ENCODE measurements at places on chromosomes 1 and 21.

GRCh38 chr1:236058141-236058934 lies 6.6 kb downstream of the NID1 start:
- DNase-seq: peak; percentile 83

DNA sequence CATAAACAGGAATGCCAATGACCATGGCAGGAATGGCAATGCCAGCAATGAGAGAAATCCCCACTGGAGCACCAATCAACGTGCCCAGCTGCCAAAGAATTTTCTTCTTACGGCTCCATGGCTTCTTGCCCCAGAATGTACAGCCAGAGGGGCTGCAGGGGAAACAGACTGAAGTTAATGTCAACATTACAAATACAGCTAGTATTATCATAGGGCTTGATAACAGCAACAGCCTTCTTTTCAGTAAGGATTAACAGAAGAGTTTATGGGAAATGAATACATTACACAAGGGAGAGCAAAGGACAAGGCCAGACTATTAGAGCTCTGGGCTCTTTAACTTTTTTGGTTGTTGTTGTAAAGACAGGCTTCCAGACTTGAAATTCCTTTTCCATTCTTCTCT lies 18.2 kb downstream of the RNF19B start:
- no peak for DNase-seq

DNA sequence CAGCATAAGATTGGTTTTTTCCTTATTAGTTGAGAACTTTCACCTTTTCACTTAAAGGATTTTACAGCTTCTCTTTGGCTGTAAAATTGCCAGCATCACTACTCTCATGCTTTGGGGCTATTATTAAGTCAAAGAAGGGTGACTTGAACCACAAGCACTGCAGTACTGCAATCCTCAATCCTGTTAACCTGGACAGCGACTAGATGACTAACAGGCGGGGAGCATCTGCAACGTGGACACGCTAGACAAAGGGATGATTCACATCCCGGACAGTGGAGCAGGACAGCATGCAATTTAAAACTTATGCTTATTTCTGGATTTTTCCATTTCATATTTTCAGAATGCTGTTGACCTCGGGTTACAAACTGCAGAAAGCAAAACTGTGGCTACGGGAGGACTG lies 8.1 kb downstream of the ARV1 start:
- DNase-seq: no peak

GRCh38 chr1:245197911-245198379 lies 43.2 kb downstream of the KIF26B start:
- DNase-seq: no peak

- no peak for DNase-seq
Observed at GRCh38 chr1:178969226-178969987, 56.3 kb upstream of the FAM20B start.

DNA sequence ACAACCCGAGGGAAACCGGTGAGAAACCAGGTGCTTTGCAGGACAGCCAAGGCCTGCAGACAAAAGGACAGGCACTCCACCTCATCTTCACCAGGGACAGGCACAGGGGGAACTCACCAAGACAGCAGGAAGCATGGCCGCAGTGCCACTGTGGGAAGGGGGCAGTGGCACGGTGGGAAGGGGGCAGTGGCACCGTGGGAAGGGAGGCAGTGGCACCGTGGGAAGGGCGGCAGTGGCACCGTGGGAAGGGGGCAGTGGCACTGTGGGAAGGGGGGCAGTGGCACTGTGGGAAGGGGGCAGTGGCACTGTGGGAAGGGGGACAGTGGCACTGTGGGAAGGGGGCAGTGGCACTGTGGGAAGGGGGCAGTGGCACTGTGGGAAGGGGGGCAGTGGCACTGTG lies 28.4 kb upstream of the LRRC47 start:
- DNase-seq: no peak

DNA sequence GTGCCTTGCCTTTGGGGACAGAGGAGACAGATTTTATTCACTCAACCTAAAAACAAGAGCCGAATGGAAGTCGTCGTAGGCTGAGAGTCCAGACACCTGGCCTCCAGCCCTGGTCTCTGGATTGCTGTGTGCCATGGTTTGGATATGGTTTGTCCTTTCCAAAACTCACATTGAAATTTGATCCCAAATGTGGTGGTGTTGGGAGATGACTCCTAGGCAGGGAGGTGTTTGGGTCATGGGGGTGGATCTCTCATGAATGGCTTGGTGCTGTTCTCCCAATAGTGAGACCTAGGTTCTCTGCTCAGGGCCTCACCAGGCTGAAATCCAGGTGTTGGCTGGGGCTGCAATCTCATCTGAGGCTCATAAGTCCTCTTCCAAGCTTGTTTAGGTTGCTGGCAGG lies 75.5 kb downstream of the FOXD2 start:
- no peak for DNase-seq

DNA sequence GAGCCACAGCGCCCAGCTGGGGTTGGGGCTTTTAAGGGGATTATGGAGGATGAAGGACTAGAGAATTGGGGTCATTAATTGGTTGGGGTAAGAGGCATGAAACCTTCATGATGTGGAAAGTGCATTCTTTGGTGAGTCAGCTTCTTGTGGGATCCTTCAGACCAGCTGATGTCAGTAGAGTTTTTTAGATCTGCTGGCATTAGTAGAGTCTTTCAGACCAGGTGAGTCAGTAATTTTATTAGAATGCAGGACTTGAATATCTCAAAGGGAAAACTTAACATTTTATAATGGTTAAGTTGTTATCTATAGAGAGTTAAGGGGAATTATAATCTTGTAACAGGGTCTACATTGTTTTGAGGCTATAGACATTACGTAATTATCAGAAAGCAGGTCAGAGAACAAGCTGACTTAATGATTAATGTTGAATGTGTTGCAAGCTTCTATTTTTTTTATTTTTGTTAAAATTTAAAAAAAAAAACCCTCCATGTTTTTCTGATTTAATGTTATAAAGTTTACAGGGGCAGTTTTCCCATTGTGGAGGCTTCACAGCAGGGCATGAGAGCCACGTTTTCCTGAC lies 160.9 kb upstream of the FMN2 start:
- DNase-seq: no peak

DNA sequence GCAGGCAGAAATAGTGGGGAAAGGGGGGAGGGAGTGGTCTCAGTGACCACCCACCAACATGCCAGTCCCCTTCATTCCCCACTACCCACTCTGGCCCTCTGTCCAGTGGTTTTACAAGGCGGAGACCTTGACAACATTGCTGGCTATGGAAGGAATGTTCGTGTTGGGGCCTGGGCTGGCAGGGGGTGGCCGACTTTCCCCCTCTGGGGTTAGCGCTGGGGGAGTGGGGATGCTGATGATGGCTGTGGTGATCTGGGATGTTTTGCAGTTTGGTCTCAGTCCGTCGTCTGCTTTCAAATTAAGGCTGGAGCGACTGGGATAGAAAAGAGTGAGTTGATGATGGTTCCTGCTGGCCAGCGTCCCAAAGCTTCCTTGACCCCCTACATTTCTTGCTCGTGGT lies 20.3 kb downstream of the DDX20 start:
- no peak for DNase-seq

- no peak for DNase-seq
Observed at GRCh38 chr1:242205622-242206489, 207.0 kb upstream of the MAP1LC3C start.

DNA sequence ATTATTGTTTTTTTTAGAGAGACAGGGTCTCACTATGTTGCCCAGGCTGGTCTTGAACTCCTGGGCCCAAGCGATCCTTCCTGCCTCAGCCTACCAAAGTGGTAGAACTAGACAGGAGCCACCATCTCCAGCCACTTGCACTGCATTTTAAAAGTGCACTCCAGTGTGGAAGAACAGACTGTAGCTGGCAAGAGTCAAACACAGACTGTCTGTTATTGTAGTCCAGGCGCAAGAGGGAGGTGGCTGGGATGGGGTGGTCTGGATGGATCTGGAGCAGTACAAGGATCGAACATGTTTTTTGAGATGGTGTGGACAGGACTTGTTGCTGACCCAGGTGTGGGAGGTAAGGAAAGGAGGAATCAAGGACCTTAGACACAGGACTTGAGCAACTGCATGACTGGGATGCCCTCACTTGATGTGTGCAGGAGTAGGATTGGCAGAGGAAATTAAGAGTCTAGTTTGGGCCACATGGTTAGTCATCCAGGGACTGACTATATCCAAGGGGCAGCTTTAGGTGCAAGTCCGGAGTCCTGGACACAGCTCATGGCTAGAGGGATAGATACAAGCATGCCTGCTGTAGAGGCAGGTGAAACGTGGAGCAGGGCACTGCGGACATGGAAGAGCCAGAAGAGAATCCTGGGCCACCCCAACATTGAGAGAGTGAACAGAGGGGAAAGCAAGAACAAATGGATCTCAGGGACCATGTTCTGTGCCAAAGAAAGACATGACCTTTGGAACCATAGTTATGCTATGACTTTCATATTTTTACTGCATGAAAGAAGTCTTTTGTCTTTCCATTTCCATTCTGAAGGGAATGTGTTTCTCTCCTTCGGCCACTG lies 42.0 kb downstream of the ELK4 start:
- DNase-seq: no peak

GRCh38 chr1:7366955-7367665 lies 404.0 kb upstream of the VAMP3 start:
- DNase-seq: no peak

- DNase-seq: no peak
Observed at GRCh38 chr1:110008971-110009565, 24.5 kb downstream of the AHCYL1 start.

DNA sequence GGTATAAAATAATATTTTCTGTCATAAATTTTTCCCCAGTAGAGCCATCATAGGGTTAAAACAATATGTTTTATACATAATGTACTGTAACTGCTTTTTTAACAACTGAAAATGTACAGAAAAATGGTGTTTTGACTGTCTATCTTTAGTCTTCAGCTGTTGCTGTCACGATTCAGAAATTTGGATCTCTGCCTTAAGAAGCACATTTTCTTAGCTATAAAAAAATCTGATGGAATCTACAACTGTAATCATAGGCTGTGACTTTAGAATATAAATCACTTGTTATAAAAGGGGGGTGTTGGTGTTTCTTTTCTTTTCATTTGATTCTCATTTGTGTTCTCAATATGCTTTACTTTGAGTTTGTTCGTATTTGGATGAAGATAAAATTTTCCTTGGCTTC lies 187.5 kb downstream of the PDE4B start:
- DNase-seq: no peak

- no peak for DNase-seq
Observed at GRCh38 chr1:27380766-27381733, 2.1 kb downstream of the CD164L2 start.

DNA sequence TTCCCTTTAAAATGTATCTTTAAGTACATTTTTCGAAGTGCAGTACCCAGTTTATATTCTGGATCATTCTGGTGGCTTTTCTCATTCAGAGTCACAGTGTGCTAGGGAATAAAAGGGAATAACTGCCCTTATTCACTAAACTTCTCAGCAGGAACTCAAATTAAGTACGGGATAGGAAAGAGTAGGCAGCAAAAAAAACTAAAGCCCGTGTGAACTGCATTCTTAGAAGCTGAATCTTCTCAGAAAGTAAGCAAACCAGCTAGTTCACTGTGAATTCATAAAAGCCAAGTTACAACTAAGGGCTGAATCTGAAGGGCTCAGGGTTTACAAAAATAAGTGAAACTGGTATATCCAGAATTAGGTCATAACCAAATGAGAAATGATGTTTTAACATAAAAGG lies 22.0 kb downstream of the PRPF38A start:
- DNase-seq: no peak

DNA sequence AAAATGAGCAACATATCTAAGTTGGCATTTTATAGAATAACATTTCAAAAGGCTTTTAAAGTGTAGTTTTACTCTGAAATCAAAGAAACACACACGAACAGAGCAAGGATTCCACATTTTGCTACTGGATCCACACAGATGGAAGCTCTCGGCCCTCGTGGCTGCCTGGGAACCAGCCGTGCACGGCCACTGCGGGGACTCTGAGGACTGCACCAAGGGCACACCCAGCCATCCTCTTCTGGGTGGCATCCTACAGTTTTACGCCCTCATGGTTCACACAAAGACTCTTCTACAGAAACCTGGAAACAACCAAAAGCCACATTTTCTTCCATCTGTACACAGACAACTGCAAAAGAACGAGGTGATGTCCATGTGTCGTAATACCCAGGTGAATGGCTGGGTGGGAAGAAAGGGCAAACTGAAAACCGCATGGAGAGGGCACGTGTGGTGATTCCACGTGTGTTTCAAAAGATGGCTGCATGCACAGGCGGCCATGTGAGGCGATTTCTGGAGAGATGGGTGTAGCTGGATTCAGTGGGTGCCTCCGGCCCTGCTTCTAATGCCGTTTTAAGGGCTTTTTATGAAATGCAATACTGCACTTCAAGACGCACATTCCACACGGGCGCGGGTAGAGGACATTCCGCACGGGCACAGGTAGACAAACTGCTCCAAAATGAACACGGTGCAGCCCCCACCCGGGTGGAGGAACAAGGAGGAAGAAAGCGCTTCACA lies 8.1 kb downstream of the POFUT2 start:
- DNase-seq: no peak

DNA sequence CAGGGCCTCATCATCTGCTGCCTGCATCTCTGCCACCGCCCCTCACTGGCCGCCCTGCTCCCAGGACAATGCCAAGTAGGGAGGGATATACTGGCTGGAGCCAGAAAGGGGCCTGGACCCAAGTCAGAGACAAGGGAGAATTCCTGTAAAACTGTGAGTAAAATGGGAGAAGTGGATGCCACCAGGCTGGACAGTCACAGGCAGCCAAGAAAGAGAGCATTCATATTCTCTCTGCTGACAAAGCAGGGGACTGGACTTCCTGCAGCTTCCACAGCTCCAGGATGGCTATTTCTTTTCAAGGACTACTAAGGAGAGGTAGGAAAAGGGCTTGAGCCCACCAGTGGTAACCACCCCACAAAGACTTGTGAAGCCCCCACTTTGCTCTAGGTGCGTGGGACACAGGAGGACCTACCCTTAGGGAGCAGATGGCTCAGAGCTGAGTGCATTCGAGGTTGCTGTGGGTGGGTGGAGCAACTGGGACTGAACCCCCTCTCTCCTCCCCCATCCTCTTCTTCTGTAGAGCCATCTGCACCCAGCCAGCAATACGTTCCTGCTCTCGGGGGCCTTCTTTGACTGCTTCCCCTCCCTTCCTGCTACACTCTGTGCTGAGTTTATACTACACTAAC lies 57.5 kb downstream of the GLIS1 start:
- no peak for DNase-seq

- DNase-seq: no peak
Observed at GRCh38 chr21:44569861-44570517, 3.5 kb upstream of the KRTAP10-4 start.

DNA sequence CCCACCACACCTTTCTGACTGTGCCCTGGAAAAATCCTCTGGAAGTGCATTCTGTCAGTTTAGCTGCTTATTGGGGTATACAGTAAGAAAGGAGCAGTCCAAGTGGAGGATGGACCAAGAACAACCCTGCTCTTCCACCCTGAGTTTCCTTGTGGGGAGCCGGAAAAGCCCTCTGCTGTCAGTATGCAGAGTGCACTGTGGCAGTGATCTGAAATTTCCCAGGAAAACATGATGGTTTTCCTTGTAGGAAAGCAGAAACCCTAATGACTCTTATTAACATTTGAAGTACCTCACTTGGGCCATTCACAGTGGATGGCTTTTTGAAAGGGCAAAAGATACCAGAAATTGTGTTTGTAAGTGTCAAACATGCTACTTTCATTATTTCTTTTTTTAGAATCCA lies 20.5 kb downstream of the ELAVL4 start:
- DNase-seq: no peak

- no peak for DNase-seq
Observed at GRCh38 chr1:109395602-109396512, 1.9 kb downstream of the SORT1 start.

Measured in GM12878 (cell line).